ENCODE measurements at places on chromosomes 11 and 22.

- DNase-seq: no peak
Observed at GRCh38 chr22:11629661-11630385, 3898.2 kb upstream of the OR11H1 start.

GRCh38 chr11:64455456-64456261 is 96.7 kb downstream of the RPS6KA4 start:
- DNase-seq: no peak

- DNase-seq: no peak
Observed at GRCh38 chr11:32487270-32487669, 51.9 kb upstream of the WT1 start.

DNA sequence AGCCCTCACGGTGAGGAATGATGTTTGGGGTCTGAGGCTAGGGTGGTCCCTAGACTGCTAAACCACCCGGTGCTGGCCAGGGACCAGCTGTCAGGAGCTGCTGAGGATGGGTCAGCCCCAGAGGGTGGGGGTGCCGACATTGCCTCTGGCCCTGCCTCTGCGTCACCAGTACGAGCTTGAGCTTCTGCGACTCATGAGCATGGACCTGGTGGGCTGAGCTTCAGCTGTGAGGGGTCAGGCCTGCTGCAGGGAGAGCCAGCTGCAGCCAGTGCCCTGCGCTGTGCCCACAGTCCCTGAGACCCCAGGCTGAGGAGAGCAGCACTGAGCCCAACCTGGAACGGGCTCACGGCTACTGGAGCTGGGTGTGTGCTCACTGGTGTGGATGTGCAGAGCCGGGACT is 7.0 kb downstream of the DERL3 start:
- no peak for DNase-seq

DNA sequence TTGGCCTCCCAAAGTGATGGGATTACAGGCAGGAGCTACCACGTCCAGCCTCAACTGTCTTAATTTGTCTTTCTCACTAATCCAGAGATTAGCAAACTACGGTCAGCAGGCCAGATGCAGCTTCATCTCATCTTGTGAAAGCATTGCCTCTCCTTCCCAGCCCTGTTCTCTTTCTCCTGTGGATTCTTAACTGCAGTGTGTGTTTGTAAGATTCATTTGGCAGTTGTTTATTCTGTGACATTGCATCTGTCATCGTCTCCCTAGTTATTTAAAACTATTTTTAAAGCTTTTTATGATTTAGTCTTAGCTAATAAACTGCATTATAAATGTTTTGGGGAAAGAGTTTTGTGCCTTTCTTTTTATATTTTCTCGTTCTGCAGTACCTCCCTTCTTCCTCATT is 29.2 kb downstream of the RNF169 start:
- DNase-seq: no peak

DNA sequence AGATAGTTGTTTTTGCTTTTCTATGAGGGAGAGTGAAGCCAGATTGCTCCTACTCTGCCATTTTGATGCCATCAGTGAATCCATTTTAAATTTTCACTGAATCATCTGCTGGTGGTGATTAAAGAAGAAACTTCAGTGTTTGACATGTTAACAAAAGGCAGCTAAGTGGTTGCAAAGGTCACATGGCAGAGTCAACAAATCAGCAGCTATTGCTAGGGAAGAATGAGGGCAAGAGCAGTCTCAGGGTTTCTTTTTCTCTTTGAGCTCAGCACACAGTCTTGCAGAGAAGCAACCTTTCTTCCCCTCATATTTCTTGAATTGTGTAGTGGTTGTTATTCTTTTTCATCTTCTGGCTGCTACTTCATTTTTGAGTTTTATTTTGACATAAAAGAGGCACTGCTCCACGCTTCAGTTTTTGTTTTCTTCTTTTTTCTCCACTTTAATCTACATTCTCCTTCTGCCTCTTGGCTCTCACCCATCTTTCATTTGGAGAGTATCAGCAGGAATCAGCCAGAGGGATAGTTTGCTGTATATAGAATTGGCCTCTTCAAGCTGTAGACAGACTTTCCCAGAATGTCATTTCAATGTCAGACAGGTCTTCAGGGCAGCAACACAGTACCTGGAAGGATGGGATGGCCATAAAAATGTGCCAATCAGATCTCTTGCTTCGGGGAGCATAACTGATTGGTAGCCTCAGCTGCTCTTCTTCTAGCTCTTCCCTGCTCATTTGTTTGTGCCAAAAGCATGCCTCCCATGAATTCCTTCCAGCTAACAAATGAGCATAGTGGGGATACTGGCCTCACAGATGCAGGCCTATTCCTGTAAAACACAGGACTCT is 153.9 kb downstream of the TRPC6 start:
- no peak for DNase-seq

DNA sequence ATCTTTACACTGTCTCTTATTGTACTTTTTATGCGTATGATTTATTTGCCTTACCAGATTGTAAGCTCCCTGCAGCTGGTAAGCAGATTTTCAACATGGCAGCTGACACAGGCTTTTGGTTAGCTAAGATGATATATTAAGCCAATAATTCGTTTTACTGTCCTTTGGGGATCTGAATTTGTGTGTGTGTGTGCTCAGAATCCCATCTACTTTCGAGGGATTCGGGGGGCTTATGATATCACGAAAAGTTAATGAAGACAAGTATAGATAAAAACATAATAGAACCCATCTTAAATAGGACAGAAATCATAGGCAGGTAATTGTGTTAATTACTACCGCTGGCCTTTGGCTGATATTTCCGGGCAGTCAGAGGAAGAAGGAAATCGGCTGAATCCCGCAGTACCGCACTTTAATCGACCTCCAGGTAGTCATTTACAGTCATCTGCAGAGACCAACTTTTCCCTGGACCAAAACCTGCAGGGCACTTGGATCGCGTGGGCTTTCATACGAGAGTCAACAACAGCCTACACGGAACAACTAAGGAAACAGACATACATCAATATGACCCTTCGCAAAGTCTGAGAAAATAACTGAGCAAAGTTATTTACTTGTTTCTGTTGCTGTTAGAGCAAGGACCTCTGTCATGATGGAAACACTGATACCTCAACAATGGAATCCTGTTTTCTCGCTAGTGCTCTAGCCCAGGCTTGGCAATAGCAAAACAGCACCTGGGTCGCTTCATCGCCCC is 802 bp downstream of the KBTBD3 start:
- peak; percentile 7 for DNase-seq

- no peak for DNase-seq
Observed at GRCh38 chr11:119659971-119660723, 68.9 kb downstream of the NECTIN1 start.

GRCh38 chr11:57323167-57323854 is 1.4 kb downstream of the TNKS1BP1 start:
- DNase-seq: no peak

- DNase-seq: no peak
Observed at GRCh38 chr11:76327756-76328388, 53.1 kb downstream of the THAP12 start.

GRCh38 chr22:41888627-41889200 is 26.2 kb downstream of the SHISA8 start:
- no peak for DNase-seq

GRCh38 chr22:43546186-43546585 is 134.4 kb downstream of the MPPED1 start:
- DNase-seq: no peak

GRCh38 chr11:74710281-74710938 is 20.8 kb downstream of the CHRDL2 start:
- no peak for DNase-seq

- DNase-seq: no peak
Observed at GRCh38 chr22:24321999-24322398, 51.4 kb downstream of the SPECC1L start.

GRCh38 chr22:45036154-45036553 is 26.3 kb upstream of the PHF21B start:
- no peak for DNase-seq

DNA sequence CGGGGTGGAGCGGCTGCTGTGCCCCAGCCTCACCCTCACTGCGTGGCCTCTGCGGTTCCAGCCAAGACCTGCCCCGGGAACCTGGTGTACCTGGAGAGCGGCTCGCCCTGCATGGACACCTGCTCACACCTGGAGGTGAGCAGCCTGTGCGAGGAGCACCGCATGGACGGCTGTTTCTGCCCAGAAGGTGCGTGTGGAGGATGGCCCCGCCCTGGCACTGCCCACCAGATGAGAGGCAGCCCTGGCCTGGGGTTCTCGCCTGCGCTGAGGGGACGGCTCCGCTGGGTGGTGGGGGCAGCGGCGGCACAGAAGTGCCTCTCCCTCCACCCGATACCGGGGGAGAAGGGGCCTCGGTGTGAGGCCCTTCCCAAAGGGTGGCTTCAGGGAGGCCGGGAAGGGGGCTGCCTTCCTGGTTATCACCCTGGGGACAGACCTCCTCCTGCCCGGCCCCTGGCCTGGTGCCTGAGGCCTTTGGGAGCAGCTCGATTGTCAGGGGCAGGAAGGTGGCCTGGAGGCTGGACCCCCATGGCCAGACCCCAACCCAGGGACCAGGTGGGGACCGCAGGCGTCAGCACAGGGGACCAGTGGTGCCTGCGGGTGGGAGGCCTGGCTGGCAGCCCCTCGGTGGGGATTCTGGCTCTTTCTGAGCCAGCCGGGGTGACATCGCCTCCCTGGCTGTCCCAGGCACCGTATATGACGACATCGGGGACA is 7.1 kb downstream of the MUC2 start:
- no peak for DNase-seq

- peak; percentile 46 for DNase-seq
Observed at GRCh38 chr22:29701155-29701999, 18.4 kb upstream of the CABP7 start.

Measured in activated CD8-positive, alpha-beta T cell treated with anti-CD3 and anti-CD28 coated beads for 36 hours (primary cell).